ENCODE measurements at places on chromosomes 2 and 18.

DNA sequence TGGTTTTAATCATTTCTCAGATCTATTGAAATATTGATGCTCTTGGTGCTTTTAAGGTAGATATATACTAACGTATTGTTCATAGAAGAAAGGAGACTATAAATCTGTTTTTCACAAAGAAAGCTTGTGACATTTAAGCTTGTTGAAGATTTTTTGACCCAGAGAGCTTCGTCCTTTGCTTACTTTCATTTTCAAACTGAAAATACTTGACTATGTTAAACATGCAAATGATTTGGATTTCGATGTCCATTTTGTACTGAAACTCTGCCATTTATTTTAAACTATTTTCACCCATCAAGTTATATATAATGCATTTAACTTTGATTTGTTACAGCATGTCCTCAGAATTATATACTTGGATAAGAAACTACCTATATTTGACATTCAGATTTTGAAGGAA lies 85.2 kb downstream of the SLC4A10 start:
- DNase-seq, result no peak

DNA sequence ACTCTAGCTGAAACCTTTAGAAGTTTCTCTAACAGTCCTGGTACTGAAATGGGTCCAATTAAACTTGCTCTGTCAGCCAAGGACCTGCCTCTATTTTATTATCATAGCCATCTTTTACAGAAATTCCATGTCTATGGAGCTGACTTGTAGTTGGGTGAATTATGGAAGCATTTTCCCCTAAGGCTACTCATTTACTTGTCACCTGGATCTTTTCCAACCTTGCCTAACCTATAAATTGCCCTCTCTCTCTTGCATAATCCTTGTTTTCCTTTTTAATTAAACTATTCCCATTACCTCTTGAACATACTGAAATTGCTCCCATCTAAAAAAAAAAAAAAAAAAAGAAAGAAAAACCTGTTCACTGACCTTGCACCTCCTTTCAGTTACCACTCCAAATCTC lies 74.6 kb upstream of the DOK6 start:
- no peak for DNase-seq

DNA sequence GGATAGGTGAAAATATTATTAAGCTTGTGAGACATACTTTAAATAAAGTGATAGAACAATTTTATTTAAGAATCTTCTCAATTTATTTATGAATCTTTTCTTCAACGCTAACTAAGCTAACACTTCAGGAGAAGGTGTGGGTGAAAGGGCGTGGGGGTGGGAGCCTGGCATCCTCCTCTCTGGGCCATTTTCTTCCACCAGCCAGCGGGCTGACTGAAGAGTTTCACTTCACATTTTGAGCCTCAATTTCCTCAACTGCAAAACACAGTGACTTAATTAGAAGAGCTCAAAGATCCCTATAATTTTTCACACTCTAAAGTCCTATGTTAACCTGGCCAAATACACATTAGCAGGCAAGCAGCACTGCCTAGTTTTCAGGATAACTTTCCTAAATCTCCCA lies 94.8 kb downstream of the FTCDNL1 start:
- no peak for DNase-seq

DNA sequence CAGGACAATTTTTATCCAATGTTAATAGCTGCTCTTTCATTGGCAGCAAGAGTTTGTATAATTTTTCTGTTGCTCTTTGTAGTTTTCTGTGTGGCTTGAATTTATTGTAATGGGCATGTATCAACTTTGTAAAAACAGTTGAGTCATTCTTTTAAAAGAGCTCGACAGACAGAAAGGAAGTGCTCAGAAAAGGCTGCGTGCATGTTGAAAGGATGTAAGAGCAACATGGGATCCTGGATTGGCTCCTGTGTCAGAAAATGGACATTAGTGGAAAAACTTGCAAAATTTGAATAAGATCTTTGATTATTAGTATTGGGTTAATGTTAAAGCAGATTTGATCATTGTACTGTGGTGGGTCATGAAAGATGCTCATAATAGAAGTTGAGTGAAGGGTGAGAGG lies 93.3 kb upstream of the CDC42EP3 start:
- DNase-seq, result no peak

GRCh38 chr18:36459786-36460185 lies 162.3 kb downstream of the FHOD3 start:
- DNase-seq, result no peak

DNA sequence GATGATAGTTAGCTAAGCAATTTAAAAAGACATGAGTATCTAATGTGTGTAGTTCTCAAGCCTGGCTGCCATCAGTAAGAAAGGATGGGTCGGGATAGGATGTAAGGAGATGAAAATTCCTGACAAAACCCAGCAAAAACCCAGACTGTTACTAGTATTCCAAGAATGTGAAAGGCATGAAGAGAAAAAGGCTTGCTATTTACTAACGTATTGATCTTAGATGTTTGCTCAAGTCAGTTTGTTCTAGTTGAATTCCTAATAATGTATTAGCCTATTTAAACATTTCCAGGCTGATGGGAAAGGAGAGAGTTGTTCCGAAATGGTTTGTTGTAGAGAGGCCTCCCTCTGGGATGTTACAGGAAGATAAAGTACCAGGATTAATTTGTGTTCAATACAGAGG lies 88.2 kb downstream of the ZNF532 start:
- DNase-seq, result no peak

GRCh38 chr2:219252570-219252899 lies 508 bp upstream of the TUBA4B start:
- no peak for DNase-seq

GRCh38 chr2:65782186-65782585 lies 349.8 kb upstream of the SPRED2 start:
- DNase-seq, result no peak

- DNase-seq, result no peak
These were observed 100.8 kb upstream of the MAP2 start for GRCh38 chr2:209322905-209323512.

DNA sequence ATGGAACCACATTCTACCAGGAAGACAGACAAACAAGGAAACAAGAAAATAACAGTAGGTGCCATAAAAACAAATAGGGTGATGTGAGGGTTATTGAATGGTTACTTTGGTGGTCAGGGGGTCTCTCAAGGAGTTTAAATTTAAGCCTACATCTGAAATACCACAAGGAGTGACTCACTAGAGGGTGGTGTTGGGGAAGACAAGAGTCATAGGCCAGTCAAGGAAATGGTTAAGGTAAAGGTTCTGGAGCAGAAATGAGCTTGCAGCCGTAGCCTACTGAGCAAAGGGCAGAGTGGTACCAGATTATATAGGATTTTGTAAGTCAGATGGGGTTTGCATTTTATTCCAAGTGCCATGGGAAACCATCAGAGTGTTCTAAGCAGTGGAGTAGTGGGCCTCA lies 135.6 kb upstream of the DAPL1 start:
- DNase-seq, result no peak

- DNase-seq, result no peak
These were observed 81.9 kb downstream of the CDH2 start for GRCh38 chr18:28095041-28095440.

GRCh38 chr2:181273986-181274385 lies 183.2 kb upstream of the ITGA4 start:
- DNase-seq, result no peak

DNA sequence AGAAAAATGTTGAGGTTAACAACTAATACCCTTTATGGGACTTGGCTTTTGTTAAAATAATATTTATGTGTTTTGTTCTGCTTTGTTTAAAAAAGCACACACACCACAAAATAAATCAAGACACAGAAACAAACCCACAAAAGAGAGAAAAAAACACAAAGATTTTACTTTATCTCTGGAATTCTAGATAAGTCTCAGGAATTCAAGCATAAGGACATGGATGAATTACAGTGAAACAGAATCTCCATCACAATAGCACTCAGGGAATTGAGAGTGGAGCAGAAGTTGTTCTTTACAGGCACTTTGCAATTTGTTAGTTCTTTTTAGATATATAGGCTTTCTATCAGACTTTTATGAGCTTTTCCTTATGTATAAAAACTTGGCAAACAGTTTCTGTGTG lies 360.9 kb upstream of the ZC3H15 start:
- no peak for DNase-seq

DNA sequence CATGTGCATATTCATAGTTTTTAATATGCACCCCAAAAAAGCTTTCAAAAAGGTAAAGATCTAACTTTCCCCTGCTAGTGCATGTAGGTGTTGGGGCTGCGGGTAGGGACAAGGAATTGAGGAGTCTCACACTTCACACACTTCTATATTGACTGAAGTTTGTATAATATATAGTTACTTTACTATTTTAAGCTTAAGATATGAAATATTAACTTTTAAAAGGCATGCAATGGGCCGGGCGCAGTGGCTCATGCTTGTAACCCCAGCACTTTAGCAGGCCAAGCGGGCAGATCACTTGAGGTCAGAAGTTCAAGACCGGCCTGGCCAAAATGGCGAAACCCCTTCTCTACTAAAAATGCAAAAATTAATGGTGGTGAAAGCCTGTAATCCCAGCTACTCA lies 109.1 kb upstream of the SH3BP4 start:
- DNase-seq, result no peak

- no peak for DNase-seq
These were observed 219.0 kb downstream of the ANAPC1 start for GRCh38 chr2:111665011-111665410.

DNA sequence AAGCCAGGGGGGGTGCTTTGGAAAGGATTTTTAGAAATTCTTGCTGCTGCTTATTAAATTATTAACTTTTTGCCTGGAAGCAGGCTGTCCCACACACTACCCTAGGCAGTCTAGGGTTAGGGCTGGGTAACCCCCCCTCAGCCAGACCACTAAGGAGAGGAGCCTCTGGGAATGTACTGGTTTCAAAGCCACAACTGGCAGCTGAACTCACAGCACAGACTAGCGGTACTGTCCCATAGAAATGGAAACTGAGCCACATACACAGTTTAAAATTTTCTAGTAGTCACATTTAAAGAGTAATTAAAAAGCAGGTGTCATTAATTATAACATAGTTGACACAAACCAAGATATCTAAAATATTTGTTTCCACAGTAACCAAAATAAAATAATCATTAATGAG lies 50.1 kb downstream of the SPRED2 start:
- no peak for DNase-seq

GRCh38 chr2:215536510-215536909 lies 100.6 kb upstream of the FN1 start:
- no peak for DNase-seq

- no peak for DNase-seq
These were observed 106.5 kb downstream of the SEPTIN10 start for GRCh38 chr2:109507217-109507616.

- no peak for DNase-seq
These were observed 193.0 kb upstream of the COPS8 start for GRCh38 chr2:236892721-236893120.

- DNase-seq, result no peak
These were observed 45.8 kb upstream of the HS6ST1 start for GRCh38 chr2:128364441-128364911.

- no peak for DNase-seq
These were observed 30.9 kb downstream of the SLC4A3 start for GRCh38 chr2:219658196-219658846.

- DNase-seq, result no peak
These were observed 19.7 kb downstream of the GNLY start for GRCh38 chr2:85713836-85714235.

GRCh38 chr2:100067784-100068183 lies 74.6 kb downstream of the AFF3 start:
- DNase-seq, result no peak

GRCh38 chr2:236883819-236884218 lies 201.9 kb upstream of the COPS8 start:
- DNase-seq, result no peak

- no peak for DNase-seq
These were observed 91.5 kb upstream of the NOSTRIN start for GRCh38 chr2:168710754-168711467.

Measured in activated B cell treated with CpG ODN at 0.5 μM for 24 hours (primary cell).